ENCODE measurements at places on chromosomes 5 and 9. TPM values are rescaled to one million over a fixed set of nuclear protein-coding genes. Genes with fewer than 3 reads are reported as not detected.

The ADAMTSL2 gene
- 27.2 TPM for total RNA-seq

GRCh38 chr5:164235300-164235891, 730.0 kb downstream of the MAT2B start:
- DNase-seq: no peak
- no peak overlapping the region for H3K4me3 ChIP-seq
- H3K27me3 ChIP-seq: no peaks in the 10 kb centered on the region
- no peaks in the 10 kb centered on the region for H3K4me1 ChIP-seq
- no peak overlapping the region for H3K27ac ChIP-seq

The PDGFRB gene
- total RNA-seq: 4.2 TPM

The PTGR1 gene
- total RNA-seq: 64.6 TPM

The LCN15 gene
- total RNA-seq: 0.77 TPM

DNA sequence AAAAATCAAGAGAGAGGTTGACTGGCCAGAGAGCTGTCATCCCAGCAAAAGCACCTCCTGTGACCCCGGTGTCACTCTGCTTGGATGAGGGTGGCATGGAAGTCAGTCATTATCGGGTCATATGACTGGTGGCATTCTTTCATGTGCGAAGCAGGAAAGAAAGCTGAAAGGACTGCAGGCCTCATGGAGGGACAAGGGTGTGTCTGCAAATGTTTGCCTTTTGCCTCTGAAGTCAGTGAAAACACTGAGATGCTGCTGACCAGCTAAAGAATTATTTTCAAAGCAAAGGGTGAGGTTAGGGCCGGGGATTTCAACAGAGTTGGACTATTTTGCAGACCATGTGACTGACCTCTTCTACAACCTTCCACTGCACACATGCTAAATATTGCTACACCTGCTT, 298.3 kb downstream of the CSNK1G3 start:
- H3K36me3 ChIP-seq: no peaks in the 10 kb centered on the region
- peaks cover 80% of the 10 kb centered on the region for H3K4me1 ChIP-seq
- H3K4me3 ChIP-seq: no peak overlapping the region
- H3K27me3 ChIP-seq: no peaks in the 10 kb centered on the region

DNA sequence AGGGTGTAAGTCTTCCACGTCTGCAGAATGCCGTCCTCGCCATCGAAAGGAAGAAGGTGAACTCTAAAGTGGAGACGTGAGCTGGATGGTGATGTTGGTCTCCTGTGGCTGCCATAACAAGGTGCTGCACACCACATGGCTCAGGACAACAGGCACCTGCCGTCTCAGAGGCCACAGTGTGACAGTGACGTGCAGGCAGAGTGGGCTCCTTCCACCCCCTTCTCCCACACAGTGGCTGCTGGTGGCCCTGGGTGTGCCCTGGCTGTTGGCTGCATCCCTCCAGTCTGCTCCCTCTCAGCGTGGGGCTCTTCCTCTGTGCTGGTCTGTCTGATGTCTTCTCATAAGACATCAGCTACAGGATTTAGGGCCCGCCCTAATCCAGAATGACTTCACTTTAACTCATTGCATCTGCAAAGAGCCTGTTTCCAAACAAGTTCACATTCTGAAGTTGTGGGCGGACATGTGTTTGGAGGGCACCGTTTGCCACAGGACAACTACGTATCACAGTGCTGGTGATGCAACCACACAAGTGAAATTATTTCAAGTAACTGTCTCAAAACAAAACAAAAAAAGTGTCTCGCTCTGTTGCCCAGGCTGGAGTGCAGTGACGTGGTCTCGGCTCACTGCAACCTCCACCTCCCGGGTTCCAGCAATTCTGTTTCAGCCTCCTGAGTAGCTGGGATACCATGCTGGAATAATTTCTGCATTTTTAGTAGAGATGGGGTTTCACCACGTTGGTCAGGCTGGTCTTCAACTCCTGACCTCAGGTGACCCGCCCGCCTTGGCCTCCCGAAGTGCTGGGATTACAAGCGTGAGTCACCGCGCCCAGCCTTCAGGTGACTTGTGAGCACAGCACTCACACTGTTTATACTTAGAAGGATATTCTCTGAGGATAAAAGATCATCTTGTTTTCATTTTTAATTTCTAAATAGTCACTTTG, 31.2 kb upstream of the CLPTM1L start:
- no peak for DNase-seq
- peaks cover 9% of the 10 kb centered on the region for H3K4me1 ChIP-seq
- H3K36me3 ChIP-seq: no peaks in the 10 kb centered on the region
- H3K4me3 ChIP-seq: no peak overlapping the region

Data from cardiac muscle cell (in vitro differentiated cells and primary cell).